ENCODE measurements at places on chromosomes 7 and 10.

- no peak for DNase-seq
Measured at GRCh38 chr7:92769394-92769699, 67.0 kb downstream of the CDK6 start.

GRCh38 chr10:128307820-128308219, 181.6 kb upstream of the MKI67 start:
- DNase-seq: no peak

DNA sequence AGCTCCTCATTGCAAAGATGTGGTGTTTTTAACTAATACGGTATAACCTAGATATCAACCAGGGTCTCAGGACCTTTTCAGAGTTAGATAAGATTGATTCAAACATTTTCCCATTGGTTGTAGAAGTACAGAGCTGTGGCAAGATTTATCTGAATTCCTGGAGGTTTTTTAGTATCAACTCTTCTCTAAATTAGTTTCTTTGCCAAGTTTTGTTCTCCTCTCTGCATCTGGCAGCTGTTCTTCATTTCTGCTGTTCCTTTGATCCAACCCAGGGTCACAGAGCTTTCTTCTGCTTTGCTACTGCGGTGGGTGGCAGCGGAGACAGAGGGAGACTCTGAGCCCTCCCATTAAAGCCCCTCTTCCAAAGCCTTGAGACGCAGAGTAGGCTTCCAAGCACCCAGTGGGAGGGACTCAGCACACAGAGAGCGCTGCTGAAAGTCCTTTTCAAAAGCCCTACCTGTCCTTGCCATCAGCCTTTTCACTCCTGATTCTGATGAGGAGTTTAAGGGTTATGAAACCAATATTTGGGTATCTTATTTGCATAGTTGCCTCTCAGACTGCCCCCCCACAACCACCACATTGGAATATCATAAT, 146.3 kb upstream of the EEPD1 start:
- DNase-seq: no peak

DNA sequence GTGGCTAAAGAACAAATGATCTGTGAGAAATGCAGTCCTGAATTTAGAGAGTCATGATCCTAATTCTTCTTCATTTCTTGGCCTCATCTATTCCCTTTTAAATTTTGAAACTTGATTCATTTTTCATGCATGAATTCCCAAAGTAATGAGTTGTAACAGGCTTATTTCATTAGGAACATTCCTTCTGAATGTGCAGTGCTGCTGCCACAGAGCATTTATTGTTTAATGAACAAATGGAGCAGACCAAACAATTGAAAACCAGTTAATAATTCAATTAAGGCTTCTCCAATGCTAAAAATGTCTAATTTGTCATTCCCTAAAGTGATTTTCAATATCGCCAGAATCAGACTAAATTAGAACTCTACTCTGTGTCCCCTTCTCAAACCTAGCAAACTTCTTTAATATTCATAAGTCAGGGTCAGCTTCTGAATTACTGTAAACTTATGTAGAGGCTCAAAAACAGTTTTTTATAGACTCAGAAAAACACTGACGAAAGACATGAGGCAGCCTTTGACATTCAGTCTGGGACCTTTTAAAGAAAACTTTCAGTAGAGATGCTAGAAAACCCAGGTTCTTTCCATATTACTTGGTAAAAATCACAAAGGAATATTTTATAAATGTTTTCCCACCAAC, 14.5 kb downstream of the LSMEM1 start:
- no peak for DNase-seq

DNA sequence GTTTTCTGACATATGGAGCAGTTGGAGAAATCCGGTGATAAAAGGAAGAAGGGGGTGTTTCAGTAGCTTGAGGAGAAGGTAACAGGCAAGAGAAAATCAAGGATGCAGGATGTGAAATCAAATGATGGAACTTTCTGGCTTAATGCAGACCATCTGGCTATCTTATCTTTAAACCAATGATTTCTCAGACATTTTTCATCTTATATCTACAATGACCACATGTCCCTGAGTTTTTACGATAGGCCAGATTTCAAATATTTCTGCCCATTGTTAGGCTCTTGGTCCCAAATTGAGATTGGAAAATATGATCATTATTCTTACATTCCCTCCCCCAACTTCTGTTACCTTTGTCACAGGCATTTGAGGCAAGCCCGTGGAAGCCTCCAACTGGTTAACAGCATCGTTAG, 486.8 kb downstream of the SUGCT start:
- DNase-seq: no peak

- DNase-seq: no peak
Measured at GRCh38 chr7:44395067-44395466, 69.7 kb upstream of the CAMK2B start.

- DNase-seq: no peak
Measured at GRCh38 chr10:620417-620816, 69.1 kb downstream of the DIP2C start.

DNA sequence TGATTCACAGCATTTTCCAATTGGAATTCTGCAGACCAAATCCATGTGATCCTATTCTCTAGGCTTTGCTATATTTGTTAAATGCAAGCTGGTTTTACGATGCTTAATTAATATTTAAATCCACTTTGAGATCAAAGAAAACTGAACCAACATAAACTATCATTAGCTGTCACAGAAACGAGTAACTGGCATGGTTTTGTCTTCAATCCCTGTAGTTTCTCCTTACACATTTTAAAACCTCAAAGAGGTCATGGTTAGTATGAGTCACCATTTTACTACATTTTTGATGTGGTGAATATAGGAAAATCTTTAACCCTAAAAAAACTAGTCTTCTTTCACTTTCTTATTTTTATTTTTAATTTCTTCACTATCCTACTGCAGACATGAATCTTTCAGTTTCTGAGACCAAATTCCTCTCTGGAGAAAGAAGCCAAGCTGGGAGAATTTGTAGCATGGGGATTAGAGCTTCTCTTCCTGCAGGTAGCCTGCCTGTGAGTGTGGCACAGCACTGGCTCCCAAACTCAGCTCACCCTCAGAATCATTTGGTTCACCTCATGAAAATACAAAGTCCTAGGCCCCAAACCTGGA, 8.7 kb upstream of the LIPM start:
- DNase-seq: no peak

- DNase-seq: no peak
Measured at GRCh38 chr7:143877098-143877497, 24.9 kb downstream of the TCAF1 start.

DNA sequence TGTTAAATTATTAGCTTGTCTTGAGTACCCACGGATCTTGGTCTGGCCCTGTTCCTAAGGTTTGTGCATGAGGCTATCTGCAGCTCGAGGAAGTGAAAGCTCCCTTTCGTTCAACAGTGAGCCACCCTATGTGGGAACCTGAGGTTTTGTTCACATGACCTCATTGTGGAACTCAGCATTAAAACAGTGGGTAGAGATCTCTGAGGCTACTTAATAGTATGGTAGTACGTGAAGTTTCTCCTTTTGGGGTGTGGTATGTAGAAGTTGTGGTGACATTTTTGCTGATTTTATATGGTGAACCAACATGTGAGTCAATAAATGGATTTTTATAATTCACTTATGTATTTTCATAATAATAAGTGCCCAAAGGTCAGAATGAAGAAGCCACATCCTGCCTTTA, 252.7 kb upstream of the FERD3L start:
- no peak for DNase-seq

- no peak for DNase-seq
Measured at GRCh38 chr7:142134909-142135308, 23.4 kb downstream of the MGAM2 start.

DNA sequence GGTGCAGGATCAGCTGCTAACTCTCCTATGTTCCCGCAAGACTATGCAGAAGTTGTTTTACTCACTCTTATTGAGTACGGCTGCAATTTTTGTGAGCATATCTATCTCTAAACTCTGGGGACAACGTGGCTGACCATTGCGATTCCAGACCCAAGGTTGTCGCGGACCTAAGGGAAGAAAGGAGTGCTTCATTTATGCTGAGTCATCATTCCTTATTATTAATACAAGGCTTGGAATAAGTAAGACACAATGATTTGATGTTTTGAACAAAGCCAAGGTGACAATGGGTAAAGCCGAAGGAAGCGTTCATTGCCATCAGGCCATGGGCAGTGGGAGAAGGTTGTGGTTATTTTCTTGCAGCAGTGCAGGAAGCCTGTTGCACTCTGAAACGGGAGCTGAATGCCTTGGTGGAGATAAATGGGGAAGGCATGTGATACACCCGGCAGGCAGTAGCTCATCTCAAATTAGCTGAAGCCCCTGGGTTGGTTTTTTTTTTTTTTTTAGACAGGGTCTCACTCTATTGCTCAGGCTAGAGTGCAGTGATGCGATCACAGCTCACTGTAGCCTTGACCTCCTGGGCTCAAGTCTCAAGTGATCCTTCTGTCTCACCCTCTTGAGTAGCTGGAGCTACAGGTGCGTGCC, 605.7 kb downstream of the TYW1 start:
- DNase-seq: no peak
